Fibroblast of skin of scalp (primary cell): ENCODE measurements at places on chromosomes 6 and 20.

DNA sequence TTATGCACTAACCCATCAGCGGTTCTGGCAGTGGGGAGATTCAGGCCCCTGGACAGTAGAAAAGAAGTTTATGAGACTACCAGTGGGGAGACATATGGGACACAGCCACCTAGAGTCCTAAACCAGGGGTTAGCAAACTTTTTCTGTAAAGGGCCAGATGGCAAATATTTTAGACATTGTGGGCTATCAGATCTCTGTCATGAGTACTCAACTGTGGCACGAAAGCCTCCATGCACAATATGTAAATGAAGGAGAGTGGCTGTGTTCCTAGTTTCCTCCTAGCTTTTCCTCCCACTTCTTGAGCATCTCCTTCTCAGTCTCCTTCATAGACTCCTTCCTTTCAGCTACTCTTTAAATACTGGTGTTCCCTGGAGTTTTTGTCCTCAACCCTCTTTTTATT, 3.3 kb upstream of the HLA-DMA start:
- DNase-seq = no peak

GRCh38 chr6:136086686-136087085, 163.4 kb downstream of the MTFR2 start:
- DNase-seq = no peak

- no peak for DNase-seq
Measured at GRCh38 chr20:31705598-31706597, 16.8 kb downstream of the BCL2L1 start.

DNA sequence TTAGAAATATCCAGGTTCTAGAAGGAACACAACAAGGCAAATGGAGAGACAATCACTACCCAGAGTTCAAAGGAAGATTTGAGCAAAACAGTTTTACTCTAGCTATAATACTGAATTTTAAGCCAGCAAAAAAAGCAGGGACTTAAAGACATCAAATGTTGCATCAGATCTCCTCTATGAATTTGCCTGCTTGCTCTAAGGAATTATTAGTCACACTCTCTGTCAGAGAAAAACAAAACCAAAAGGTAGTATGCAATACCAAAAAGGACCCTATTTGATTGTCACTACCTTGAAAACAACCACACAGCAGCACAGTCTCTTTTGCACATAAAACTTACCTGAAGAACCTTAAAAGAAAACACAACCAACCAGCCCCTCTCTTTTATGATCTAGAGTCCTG, 46.3 kb downstream of the BTBD9 start:
- peak; percentile 9 for DNase-seq

DNA sequence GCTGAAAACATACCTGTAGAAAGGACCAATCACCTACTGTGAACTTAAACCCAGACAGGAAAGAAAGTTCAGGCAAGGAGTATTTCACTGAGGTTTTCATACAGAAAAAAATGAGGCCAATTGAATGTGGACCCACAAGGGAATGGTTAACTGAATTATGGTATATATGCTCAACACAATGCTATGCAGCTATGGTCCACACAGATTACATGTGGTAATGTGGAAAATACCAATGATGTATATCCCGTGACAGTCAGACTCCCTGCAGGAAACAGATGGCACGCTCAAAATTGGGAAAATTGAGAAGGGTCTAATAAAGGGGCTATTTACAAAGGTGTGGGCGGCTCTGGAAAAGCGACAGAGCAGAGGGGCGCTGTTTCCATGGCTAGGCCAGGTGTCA, 47.1 kb upstream of the PIM1 start:
- DNase-seq = peak; percentile 97

DNA sequence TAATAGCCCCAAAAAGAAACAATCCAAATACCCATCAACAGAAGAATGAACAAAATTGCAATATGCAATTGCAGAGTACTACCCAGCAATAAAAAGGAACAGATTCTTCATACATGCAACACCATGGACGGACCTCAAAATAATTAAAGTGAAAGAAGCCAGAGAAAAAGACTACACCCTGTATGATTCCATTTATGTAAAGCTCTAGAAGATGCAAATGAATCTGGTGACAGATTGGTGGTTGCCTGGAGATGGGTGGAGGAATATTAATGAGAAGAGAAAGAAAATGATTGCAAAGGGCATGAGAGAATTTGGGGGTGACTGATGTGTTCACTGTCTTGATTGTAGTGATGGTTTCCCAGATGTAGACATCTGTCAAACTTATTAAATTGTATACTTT, 51.8 kb downstream of the HECA start:
- DNase-seq = no peak

DNA sequence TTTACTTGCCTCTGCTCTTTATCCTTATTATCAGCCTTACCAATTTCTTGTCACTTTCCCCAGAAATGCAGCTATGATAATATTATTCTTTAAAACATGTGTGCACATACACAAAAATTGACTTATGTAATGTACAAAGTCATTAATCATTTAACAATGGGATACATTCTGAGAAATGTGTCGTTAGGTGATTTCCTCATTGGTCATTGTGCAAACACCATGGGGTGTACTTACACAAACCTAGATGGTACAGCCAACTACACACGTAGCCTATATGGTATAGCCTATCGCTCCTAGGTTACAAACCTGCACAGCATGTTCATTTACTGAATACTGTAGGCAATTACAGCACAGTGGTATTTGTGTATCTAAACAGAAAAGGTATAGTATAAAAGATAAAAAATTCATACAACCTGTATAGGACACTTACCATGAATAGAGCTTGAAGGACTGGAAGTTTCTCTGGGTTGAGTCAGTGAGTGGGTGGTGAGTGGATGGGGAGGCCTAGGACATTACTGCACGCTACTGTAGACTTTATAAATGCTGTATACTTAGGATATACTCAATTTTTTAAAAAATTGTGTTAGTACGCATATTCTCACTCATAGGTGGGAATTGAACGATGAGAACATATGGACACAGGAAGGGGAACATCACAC, 56.9 kb downstream of the HIVEP1 start:
- DNase-seq = no peak

- peak; percentile 71 for DNase-seq
Measured at GRCh38 chr6:156977527-156978291, 200.5 kb downstream of the ARID1B start.

DNA sequence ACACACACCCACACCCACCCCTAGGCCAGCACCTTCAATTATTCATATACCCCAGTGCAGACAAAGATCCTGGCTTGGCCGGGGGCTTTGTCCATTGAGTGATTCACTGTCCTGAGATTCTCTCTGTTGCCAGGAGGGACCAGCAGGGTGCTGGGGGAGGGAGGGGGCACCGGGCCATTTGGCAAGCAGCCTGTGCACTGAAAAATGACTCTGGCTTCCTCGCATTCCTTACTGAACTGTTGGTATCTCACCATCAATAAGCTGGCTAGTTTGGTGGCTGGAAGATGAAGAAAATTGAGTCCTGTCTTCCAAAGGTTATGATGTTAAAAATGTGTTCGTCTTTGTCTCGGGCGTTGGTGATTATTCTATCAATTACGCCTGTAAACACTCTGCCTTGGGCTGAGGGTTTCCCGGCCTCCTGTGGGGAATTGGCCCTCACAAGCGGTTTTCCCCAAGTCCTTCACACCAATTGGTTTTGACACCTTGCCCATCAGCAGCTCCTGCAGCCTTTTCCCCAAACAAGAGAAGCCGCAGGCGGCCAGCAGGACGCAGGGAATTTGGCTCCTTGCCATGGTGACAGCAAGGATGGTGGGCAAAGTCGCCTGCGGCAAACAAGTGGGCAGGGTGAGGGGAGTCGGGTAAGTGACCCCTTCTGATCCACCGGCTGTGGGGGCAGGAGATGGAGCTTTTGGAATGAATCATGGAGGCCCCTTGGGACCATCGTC, 4.9 kb downstream of the VSTM2L start:
- DNase-seq = peak; percentile 96

DNA sequence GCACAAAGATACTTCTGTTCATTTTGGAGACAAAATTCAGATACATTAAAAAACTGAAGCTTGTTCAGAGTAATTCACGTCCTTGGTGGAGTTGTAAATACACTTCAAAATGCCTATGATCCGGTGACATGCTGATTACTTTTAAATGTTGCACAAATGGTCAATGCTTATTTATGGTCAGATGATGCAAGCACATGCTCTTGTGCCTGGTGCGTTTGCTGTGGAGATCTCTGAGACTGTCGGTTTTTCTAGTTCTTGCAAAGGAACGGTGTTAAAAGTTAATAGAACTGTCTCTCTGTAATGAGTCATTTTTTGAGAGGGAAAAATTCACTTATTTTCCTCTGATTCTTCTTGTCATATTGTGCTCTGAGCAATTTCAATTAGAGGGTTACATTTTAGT, 45.2 kb upstream of the EDN3 start:
- DNase-seq = no peak

DNA sequence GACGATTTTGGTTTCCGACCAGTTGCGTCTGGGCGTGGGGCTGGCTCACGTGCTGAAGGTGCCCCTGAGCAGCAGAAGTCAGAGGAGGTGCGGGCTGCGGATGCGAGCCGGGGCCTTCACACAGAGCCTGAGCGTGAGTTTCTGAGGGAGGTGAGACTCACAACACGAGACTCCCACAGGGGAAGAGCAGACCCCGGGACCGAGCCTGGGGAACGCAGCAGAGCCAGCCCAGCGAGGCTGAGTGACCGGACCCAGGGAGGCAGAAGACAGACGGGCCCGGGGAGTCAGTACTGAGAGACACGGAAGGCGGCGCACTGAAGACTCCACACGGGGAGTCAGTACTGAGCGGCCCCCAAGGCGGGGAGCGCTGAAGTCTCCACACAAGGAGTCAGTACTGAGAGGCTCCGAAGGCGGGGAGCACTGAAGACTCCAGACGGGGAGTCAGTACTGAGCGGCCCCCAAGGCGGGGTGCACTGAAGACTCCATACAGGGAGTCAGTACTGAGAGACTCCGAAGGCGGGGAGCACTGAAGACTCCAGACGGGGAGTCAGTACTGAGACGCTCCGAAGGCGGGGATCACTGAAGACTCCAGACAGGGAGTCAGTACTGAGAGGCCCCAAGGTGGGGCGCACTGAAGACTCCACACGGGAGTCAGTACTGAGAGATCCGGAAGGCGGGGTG, 77.8 kb downstream of the DLL1 start:
- no peak for DNase-seq

DNA sequence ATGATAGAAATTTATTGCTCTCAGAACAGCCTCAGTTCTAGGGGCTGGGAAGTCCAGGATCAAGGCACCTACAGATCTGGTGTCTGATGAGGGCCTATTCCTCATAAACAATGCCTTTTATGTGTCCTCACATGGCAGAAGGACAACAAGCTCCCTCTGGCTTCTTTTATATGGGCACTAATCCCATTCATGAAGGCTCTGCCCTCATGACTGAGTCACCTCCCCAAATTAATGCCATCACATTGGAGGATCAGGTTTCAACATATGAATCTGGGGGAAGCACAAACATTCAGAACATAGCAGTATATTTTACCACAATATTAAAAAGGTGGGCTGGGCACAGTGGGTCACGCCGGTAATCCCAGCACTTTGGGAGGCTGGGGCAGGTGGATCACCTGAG, 58.5 kb upstream of the CCN6 start:
- DNase-seq = peak; percentile 64

- DNase-seq = no peak
Measured at GRCh38 chr6:160462116-160462515, 113.9 kb downstream of the SLC22A3 start.

GRCh38 chr20:10322073-10323012, 103.7 kb downstream of the SNAP25 start:
- no peak for DNase-seq

- DNase-seq = peak; percentile 5
Measured at GRCh38 chr6:51528556-51528955, 558.9 kb downstream of the PKHD1 start.

DNA sequence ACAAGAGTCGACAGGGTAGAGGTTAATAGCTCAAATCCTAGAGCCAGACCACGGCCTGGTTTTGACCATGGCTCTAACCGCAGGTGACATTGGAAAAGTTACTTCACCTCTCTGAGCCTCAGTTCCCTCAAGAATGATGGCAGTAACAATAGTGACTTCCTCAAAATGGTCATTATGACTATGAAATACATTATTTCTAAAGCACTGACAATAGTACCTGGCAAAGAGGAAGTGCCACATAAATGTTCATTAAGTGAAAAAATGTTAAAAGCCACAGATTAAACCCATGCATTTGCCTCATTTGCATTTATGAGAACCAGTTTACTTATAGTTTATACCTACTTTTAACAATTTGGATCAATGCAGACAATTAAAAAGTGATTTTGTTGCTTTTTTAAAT, 12.3 kb downstream of the BTBD3 start:
- no peak for DNase-seq

- no peak for DNase-seq
Measured at GRCh38 chr6:81897793-81898192, 145.3 kb upstream of the TENT5A start.

DNA sequence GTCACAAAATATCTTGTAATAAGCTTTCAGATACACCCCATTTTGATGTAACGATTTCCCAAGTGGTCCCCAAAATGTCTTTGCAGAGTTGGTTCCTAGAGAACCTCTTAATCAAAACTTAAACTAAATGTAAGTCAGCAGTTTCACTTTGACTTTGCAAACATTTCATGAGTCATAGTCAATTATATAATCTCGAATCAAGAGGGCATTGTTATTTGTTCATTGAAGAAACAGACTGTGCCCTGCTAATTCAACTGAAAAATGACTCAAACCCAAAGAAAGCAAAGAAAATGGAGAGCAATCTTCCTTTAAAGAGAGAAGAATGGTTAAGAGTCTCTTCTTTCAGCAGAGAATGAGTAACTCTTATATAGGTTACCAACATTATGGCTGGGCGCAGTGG, 58.3 kb downstream of the IPCEF1 start:
- no peak for DNase-seq

DNA sequence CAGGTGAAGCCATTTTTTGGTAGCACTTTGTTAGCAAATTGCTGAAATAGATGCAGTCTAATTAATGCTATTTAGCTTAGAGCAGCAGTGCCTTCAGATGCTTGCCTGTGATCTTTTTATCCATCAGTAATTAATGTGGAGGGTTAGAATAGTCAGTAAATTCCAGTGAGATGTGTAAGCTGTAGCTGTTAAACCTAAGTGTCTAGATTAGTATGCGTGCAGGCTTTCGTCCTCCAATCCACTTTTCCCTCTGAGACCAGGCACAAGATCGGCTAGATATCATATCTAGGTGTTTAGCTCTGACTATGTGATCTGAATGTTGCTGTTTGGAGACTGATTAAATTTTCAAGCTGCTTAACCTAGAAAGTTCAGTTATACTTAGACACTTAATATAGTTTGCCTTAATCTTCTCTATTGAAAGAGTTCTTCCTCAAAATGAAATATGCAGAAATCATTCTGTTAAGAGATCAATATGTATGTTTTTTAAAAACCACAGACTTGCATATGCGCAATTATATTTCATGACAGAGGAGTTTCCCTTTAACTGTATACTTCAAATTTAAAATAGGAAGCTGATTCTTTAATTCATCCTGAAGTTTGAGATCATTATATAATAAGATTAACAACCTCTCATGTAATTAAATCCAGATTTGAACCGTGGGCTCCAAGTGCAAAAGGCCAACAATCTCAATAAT, 41.2 kb downstream of the XRN2 start:
- DNase-seq = no peak

DNA sequence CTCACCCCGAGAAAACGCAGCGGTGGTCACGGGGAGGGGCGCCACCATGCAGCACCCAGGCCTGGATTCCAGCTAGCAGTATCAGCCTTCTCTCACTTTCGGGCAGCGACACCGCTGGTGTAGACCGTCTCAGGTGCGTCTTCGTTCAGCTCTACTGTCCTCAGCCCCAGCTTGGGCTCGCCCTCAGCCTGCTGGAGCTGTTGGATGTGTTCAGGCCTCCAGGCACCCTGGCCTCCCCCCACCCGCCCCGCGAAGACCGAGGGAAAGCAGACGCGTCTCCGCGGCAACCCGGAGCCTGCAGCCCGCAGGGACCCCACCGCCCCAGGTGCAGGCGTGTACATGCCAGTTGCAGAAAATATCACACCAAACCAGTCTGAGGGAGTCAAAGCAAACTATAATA, 60.8 kb upstream of the CARMIL1 start:
- no peak for DNase-seq
